ENCODE measurements at places on chromosomes 6 and 20.
A peak's percentile ranks its signal among the peaks of the same experiment; 100 is the strongest.

DNA sequence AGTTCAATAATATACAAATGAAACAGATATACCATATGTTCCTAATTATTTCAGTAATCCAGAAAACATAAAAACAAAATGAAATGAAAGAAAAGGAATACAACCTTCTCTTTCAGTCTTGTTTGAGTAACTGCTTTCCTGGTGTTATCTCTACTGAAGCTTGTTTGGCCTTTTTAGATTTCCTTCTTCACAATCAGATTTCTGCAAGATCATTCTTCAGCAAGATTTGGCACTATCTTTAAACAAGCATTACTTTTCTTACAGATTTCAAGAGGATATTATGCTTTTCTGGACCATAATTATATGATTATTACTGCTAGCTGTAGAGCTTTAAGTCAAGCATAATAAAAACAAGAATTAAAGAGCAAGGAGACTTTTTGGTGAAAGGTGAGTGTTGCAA, 120.2 kb downstream of the MYB start:
- no peak for DNase-seq

GRCh38 chr6:36052097-36052496, 24.5 kb downstream of the MAPK14 start:
- no peak for DNase-seq

DNA sequence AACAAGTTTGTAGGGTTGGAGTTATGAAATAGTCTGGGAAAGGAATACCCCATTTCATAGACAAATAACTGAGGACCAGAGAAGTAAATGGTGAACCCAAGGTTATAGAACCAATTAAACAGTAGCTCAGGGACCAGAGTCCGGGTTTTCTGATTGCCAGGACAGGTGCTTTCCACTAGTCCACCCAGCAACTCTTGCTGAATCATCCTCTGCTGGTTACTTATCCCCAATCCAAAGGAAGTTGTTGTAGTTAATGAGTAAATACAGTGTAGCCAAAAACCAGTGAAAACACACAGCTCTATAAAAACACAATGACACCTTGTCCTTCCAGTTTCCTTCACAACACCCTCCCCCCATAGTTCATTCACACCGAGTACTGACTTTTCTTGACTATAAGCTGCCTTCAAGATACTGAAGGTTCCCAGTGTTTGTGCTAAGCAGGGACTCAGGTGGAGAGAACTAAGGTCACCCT, 766 bp upstream of the TINAG start:
- DNase-seq = no peak

DNA sequence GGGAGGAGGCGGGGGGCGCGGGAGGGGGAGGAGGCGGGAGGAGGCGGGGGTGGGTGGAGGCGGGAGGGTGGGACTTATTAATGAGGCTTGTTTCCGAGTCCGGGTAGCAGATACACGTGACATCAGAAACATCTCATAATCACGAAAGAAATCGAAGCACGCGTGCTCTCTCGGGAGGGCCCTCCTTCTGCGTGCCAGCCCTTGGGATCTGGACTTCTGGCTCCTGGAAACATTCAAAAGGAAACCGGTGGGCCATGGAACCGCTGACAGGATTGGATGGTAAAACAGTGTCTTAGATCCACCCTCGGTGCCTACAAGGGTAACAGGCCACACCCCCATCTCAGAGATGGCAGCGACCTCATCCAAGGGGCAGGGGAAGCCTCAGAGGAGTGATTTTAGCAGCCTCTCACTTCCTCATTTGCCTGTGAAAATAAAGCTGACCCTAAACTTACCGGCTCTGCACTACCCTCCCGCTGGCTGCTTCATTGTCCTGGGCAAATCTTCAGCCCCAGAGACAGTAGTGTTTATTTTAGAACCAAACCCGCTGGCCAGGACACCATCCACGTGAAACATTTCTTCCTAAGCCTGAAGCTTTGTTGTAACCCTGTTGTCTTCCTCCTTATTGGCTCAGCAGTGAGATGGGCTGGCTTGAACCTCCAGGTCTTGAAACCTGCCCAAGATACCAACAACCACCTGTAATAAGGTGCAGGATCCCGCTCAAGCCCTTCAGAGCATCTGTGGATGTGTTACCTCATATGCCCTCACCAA, 97.5 kb downstream of the PSMG4 start:
- no peak for DNase-seq

GRCh38 chr6:48222241-48222640, 111.2 kb upstream of the PTCHD4 start:
- no peak for DNase-seq

- DNase-seq = no peak
These were observed 299.5 kb downstream of the PRL start for GRCh38 chr6:21997119-21998037.

DNA sequence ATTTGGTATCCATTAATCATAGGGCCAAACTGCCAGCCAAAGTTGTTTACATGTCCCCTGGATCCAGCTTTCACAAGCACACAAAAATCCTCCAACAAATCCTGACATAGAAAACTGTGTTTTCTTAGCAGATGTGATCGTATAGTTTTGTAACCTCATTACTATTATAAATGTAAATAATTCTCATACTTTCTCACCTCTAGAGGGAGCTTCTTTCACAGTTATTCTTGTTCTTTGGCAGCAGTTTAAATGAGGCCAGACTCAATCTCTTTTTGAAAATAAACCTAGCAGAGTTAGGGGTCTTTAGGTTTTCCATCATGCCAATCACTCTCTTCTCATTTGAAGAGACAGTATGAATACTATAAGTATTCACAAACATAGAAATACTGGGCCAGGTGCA, 17.0 kb upstream of the ZNF318 start:
- DNase-seq = no peak

DNA sequence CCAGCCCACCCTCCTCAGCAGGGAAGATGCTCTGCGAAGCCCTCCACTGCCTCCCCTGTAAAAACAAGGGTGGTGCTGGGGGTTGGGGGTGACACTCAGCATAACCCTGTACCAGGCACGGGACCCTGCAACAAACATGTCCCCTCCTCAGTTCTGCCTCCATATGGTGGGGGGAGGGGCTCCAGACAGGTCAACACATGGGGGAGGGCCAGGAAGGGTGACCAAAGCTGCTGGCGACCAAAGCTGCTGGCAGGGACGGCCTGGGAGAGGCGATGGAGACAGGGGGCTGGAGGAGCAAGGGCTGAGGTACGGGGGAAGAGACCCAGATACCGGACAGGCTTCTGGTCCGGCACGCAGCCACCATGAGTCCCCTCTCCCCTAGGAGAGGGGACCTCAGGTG, 123.2 kb downstream of the TAF4 start:
- DNase-seq = no peak

GRCh38 chr6:961407-961960, 268.5 kb upstream of the EXOC2 start:
- no peak for DNase-seq

GRCh38 chr20:23361476-23362391, at the start of gene GZF1:
GZF1 (plus strand) TSS chr20:23362182; CDS start chr20:23364384, 2,202 bp downstream.
- peak; percentile 91 for DNase-seq

DNA sequence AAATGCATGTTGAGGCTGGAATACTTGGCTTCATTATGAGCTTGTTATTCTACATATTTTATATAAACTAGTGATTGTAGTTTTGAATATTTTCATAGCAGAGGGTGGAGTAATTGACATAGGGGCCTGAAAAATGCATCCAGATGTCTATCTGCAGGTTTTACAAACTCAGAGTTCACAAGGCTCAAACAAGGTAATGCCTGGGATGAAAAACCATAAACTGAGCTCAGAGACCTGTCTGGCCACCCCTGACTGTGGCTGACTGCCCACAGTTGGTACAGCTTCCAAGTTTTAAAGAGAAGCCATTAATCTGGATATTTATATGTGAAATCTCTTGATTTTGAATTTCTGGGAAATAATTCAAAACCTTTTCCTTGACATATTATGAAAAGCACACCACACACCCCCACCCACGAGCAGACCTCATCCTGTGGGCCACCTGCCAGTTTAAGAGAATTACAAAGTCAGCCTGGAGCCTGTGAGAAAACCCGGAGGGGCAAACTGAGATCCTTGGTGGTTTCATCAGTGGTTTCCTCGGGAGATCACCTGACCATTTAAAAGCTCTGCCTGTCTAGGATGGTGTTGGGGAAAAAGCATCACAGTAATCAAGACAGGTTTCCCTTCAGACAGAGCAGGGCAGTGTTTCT, 230.1 kb downstream of the SAMD5 start:
- DNase-seq = no peak

DNA sequence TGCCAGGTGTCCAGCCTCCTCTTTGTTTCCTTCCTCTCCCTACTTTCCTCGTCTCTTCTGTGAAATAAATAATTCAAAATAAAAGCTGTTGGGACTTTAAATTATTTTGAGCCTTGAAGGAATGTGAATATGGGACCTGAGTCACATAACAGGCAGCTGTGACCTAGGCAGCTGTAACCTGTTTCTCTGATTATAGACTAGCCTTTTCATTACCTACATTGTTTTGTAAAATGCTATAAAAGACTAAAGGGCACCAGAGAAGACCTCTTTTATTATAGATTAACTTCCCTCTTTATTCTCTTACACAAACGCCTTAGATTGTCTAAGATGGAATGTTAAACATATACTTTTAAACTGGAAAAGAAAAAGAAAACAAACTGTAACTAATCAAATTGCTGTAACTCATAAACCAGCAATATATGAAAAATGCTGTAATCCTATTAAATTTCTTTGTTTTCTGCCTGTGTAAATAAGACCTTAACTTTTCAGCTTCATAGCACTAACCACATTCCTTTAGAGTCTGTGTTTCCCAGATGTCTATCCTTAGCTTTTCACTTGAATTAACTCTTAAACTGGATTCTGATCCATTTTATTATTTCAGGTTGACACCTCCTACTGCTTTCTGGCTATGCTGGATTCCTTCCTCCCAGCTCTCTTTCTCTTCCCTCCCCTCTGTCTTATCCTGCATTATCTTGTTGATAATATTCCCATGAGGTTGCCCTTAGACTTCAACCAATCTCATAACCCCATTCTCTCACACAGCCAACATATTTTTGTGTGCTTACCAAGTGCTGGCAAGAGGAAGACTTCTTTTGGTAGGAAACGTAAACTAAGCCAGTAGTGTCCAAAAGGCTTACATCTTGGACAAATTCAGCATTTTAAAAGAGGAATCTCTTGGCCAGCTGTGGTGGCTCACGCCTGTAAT, 69.2 kb downstream of the TPD52L1 start:
- DNase-seq = no peak

DNA sequence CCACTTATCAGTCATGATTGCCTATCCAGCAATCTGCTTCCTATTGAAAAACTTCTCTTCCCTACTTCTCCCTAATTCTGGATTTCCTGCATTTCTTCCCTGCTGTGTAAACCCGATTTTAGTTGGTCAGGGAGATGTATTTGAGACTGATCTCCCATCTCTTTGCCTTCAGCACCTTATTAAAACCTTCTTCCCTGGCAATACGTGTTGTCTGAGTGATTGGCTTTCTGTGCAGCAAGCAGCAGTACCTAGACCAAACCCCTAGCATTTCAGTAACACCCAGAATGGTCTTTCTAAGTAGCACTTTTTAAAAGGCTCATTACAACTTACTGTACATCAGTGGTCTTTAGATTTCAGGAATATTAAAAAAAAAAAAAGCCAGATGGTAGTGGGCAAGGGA, 99.1 kb upstream of the PDE10A start:
- DNase-seq = no peak

DNA sequence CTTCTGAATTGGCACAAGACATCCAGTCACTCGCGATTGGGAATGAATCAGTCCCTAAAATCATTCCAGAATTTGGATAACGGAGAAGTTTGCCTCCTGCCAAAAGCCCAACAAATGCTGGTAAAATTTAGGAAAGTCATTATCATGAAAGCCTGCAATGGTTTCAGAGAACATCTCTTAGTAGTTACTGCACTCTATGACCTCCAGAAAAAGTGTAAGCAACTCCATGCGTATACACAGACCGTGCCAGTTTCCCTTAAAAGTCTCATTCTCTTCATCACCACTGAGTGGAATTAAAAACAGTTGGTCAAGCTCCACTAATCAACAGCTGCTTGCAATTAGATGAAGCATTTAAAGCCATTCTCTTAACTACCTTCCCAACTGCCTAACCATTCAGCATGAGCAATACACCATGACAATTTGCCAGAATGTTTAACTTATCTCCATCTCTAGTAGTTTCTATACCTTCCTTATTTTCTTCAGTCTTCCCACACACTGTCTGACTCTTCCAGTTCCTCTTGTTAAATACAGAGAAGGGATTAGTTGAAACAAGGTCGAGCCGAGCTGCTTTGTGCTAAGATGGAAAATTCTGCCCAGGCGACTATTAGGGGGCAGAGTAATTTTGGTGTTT, 183.6 kb upstream of the PRDM1 start:
- no peak for DNase-seq

GRCh38 chr6:47571488-47571887, 93.9 kb downstream of the CD2AP start:
- no peak for DNase-seq

GRCh38 chr6:167936051-167936450, 61.4 kb upstream of the KIF25 start:
- DNase-seq = no peak

GRCh38 chr20:1805816-1806215, 89.4 kb upstream of the SIRPA start:
- DNase-seq = no peak

GRCh38 chr6:46315589-46315988, 144.8 kb upstream of the ENPP5 start:
- DNase-seq = no peak

DNA sequence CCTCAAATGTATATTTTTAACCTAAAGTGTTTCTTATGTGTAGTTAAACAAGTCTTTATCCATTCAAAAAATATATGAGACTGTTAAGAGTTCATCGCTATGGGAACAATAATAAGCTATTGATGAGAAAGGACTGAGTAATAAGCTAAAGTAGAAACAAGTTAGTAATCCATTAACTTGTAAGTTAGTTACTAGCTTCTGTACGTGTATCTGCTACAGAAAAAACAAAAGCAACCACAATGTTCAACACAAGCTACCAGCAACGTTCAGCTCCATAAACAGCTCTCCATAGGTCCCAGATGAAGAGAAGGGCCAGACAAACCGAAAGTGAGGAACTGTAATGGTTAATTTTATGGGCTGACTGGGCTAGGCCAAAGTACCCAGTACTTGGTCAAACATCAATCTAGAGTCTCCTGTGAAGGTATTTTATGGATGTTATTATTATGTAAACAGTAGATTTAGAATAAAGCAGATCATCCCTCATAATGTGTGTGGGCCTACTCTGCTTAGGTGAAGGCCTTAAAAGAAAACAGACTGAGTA, 33.8 kb upstream of the FAM135A start:
- DNase-seq = no peak

DNA sequence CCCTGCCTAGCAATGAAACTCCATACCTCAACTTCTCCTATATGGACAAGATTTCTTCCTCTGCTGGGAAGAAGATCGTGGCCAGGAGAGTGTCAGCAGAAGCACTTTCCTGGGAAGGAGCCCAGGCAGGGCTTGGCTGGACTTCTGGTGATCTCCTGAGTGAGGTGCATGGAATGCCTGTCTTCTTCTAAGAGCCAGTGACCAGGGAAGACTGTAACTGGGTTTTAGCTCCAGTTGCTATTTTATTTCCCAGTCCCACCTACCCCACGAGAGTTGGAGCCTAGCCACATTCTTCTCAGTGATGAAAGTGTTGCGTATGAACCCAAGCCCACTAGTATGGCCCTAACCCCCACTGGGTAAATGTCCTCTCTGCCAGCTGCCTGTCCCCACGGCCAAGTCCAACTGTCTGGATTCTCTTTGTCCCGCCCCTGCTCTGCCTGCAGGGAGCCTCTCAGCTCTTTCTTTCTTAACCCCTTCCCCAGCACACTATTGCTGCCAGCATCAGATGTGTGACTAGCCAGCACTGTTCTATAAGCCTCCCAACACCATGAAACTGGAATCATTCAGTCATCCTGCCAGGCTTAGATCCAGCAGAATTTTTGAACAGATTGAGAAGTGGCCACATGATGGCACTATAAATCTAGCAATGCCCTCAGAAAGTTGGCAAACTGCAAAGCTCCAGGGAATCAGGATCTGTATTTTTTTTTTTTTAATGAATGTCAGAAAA, 69.8 kb upstream of the FAM184A start:
- no peak for DNase-seq
